ENCODE measurements at places on chromosomes 7 and 10. TPM values are rescaled to one million over a fixed set of nuclear protein-coding genes. Genes with fewer than 3 reads are reported as not detected.

Gene TFR2
- total RNA-seq, result not detected

Gene GARIN1A
- total RNA-seq, result not detected

Gene OR2A2
- total RNA-seq, result not detected

Gene PHTF2
- 95.4 TPM for total RNA-seq

Gene VPS37D
- total RNA-seq, result 6.6 TPM

Gene MKRN1
- 52.0 TPM for total RNA-seq

Gene GIMAP2
- 3.0 TPM for total RNA-seq

Gene ZNF277
- 30.9 TPM for total RNA-seq

Gene CYP2E1
- not detected for total RNA-seq

Gene DPYSL4
- total RNA-seq, result 18.4 TPM

Gene CALHM3
- 4.8 TPM for total RNA-seq

Gene DMBT1
- total RNA-seq, result not detected

Gene WDFY4
- not detected for total RNA-seq

Gene MYOF
- 317 TPM for total RNA-seq

Gene KCNIP2
- total RNA-seq, result 2.8 TPM

Gene GNGT1
- total RNA-seq, result 0.24 TPM

Gene TET1
- 3.5 TPM for total RNA-seq

Gene SHH
- total RNA-seq, result 0.03 TPM

Gene MNX1
- 1.6 TPM for total RNA-seq

Gene KCNH2
- total RNA-seq, result 1.7 TPM

Gene NUTM2E
- not detected for total RNA-seq

Gene NKX1-2
- 0.22 TPM for total RNA-seq

Gene ZNF273
- total RNA-seq, result 18.0 TPM

Gene NEUROG3
- total RNA-seq, result not detected

Gene VENTX
- not detected for total RNA-seq

Gene NKX2-3
- total RNA-seq, result 1.2 TPM

Gene TDRD1
- total RNA-seq, result 0.02 TPM

Gene TLX1
- total RNA-seq, result not detected

Gene BICC1
- total RNA-seq, result 1.3 TPM

Gene DPY19L1
- 60.7 TPM for total RNA-seq

Gene UTF1
- not detected for total RNA-seq

Gene TCF7L2
- total RNA-seq, result 3.0 TPM

Gene KCND2
- 0.53 TPM for total RNA-seq

Gene PNLIPRP1
- not detected for total RNA-seq

Gene CAMK2B
- 3.1 TPM for total RNA-seq

Gene CALML5
- total RNA-seq, result not detected

Gene MMD2
- total RNA-seq, result not detected

All from A172 (cell line).